ENCODE measurements at places on chromosomes 2 and 18. TPM values are rescaled to one million over a fixed set of nuclear protein-coding genes. Genes with fewer than 3 reads are reported as not detected.

Gene CEP192
- total RNA-seq: 21.1 TPM

GRCh38 chr2:10097352-10098148, 17.3 kb upstream of the CYS1 start:
- H3K27me3 ChIP-seq: no peaks in the 10 kb centered on the region
- H3K4me1 ChIP-seq: peaks cover 7% of the 10 kb centered on the region
- DNase-seq: peak; percentile 80

Gene RND3
- total RNA-seq: 10.6 TPM

GRCh38 chr2:107160640-107161239, 274.8 kb upstream of the ST6GAL2 start:
- H3K27me3 ChIP-seq: no peaks in the 10 kb centered on the region
- no peaks in the 10 kb centered on the region for H3K36me3 ChIP-seq
- no peak overlapping the region for H3K27ac ChIP-seq
- H3K4me3 ChIP-seq: no peak overlapping the region

DNA sequence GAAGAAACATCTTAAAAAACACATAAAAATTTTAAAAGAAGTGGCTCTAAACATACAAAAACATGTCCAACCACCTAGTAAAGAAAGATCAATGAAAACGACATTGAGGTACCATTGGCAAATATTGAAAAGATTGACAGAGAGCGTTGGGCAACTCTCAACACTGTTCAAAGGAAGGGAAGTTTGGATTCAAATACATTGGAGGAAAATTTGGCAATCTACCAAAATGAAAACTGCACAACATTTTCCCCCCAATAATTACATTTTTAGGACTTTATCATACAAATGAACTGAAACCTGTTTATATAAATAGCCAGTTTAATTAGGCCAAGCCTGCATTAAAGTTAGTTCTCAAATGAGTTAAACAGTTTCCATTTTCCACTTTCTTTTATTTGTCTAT, 758.9 kb downstream of the NRXN1 start:
- H3K4me1 ChIP-seq: no peaks in the 10 kb centered on the region
- no peaks in the 10 kb centered on the region for H3K27me3 ChIP-seq
- no peak overlapping the region for H3K4me3 ChIP-seq
- no peak overlapping the region for H3K27ac ChIP-seq
- H3K36me3 ChIP-seq: no peaks in the 10 kb centered on the region

Gene NT5C1B
- not detected for total RNA-seq

Gene LRATD1
- total RNA-seq: 5.7 TPM

Gene ATP6V1B1
- total RNA-seq: 17.9 TPM

DNA sequence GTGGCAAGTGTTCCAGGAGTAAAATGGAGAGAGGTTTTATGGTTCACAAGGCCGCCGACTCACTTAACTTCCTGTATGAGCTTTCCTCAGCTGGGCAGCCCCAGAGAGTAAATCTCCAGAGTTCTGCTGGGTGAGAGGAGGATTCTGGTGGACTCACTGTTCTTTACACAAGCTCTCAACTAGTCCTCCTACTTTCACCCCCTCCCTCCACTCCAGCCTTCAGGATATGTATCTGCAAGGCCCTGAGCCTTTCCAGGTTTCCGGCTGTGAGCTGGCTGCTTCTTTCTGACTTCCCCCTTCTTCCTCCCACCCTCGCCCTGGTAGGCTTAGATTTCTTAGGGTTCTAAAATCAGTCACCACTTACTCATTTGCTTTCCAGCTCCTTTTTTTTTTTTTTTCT, 34.0 kb downstream of the EML6 start:
- H3K27me3 ChIP-seq: no peaks in the 10 kb centered on the region

GRCh38 chr2:113962692-113963480, 73.0 kb downstream of the ACTR3 start:
- H3K27ac ChIP-seq: no peak overlapping the region
- DNase-seq: no peak
- no peaks in the 10 kb centered on the region for H3K27me3 ChIP-seq
- H3K36me3 ChIP-seq: no peaks in the 10 kb centered on the region

Gene LOXHD1
- not detected for total RNA-seq

Gene IL1B
- total RNA-seq: 1.3 TPM

Gene CNDP1
- under 0.01 TPM for total RNA-seq

DNA sequence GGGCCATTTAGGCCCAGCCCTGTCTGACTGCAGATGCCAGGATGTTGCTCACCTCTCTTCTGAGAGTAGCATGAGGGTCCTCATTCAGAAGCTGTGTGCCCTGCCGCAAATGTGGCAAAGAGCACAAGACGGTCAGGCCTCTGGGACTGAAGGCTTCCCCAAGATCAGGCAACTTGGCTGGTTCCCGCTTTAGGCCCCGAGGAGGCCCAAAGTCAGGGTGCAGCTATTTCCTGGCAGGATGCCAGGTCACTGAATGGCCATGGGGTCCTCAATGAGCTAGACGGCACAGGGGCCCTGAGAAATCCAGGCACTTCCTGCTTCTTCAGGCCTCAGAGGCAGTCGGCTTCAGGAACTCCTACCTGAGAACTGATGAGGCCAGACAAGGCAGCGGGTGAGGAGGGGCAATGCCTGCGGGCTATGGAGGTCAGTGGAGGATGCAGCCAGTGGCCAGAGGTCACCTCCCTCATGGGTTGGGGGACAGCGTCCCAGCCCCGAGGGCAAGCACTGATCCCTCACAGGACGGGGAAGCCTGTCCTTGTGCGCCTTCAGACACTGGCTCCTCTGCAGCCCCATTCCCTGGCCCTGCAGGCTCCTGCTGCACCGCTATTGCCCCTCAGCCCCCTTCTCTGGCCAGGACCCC, 44.9 kb downstream of the LMAN2L start:
- no peak for DNase-seq
- H3K4me3 ChIP-seq: no peak overlapping the region
- H3K27ac ChIP-seq: no peak overlapping the region

GRCh38 chr18:51211552-51211951, 14.1 kb upstream of the MEX3C start:
- H3K36me3 ChIP-seq: no peaks in the 10 kb centered on the region
- no peaks in the 10 kb centered on the region for H3K4me1 ChIP-seq
- H3K4me3 ChIP-seq: no peak overlapping the region
- no peak overlapping the region for H3K27ac ChIP-seq
- H3K27me3 ChIP-seq: no peaks in the 10 kb centered on the region
- DNase-seq: no peak

Gene ST6GAL2
- 0.52 TPM for total RNA-seq

- H3K4me1 ChIP-seq: peaks cover 14% of the 10 kb centered on the region
- H3K36me3 ChIP-seq: no peaks in the 10 kb centered on the region
- no peaks in the 10 kb centered on the region for H3K27me3 ChIP-seq
- H3K27ac ChIP-seq: no peak overlapping the region
Measured at GRCh38 chr2:127683757-127684156, 8.4 kb upstream of the LIMS2 start.

DNA sequence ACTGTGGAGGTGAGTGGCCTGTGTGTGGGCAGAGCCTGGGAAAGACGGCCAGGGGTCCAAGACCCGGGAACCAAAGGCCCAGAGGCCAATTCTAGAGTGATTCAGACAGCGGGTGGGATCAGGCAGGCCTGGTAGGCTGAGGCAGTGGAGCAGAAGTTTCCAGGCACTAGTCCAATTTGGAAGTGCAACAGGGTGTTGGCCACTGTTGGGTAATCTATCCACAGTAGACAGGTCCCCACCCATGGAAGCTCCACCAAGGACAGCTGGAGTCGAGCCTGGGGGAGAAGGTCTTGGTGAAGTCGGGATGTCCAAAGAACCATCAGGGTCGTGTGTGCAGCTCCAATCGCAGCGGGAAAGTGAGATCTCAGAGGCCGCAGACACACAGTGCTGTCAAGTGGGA, 125.8 kb upstream of the COPS8 start:
- DNase-seq: no peak
- H3K27me3 ChIP-seq: no peaks in the 10 kb centered on the region
- no peaks in the 10 kb centered on the region for H3K4me1 ChIP-seq
- no peak overlapping the region for H3K4me3 ChIP-seq
- H3K36me3 ChIP-seq: no peaks in the 10 kb centered on the region

- DNase-seq: no peak
- no peak overlapping the region for H3K27ac ChIP-seq
- no peaks in the 10 kb centered on the region for H3K36me3 ChIP-seq
Measured at GRCh38 chr2:5057891-5058351, 634.3 kb upstream of the SOX11 start.

GRCh38 chr2:15041429-15041837, 408.9 kb downstream of the LRATD1 start:
- H3K27me3 ChIP-seq: no peaks in the 10 kb centered on the region
- H3K36me3 ChIP-seq: no peaks in the 10 kb centered on the region
- no peaks in the 10 kb centered on the region for H3K4me1 ChIP-seq
- DNase-seq: no peak
- H3K4me3 ChIP-seq: no peak overlapping the region

DNA sequence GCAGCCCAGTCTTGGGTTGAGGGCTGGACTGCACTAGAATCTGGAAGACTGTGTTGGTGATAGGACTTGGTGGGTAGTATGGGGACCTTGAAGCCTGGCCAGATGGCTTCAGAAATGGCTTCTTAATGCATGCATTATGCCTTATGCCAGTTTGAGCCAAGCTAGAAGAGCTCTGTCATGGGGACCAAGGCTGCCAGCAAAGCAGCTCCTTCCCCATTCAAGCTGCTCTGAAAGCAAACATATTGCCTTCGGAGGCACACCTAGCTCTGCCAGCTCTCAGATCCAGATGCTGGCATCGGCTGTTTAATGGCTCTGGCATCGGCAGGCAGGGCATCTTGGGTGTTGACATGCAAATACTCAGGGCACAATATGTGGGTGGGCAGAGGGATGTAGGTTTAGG, 59.0 kb upstream of the IGFBP5 start:
- H3K36me3 ChIP-seq: no peaks in the 10 kb centered on the region
- DNase-seq: no peak
- no peaks in the 10 kb centered on the region for H3K27me3 ChIP-seq

GRCh38 chr18:74739926-74740325, 142.3 kb downstream of the ZNF407 start:
- DNase-seq: no peak
- H3K36me3 ChIP-seq: no peaks in the 10 kb centered on the region
- H3K27me3 ChIP-seq: no peaks in the 10 kb centered on the region
- no peak overlapping the region for H3K4me3 ChIP-seq

Gene UBE2E3
- total RNA-seq: 30.3 TPM

GRCh38 chr2:136005462-136006196, 20.2 kb upstream of the DARS1 start:
- H3K36me3 ChIP-seq: no peaks in the 10 kb centered on the region
- H3K27me3 ChIP-seq: no peaks in the 10 kb centered on the region
- DNase-seq: no peak
- H3K4me3 ChIP-seq: no peak overlapping the region
- no peak overlapping the region for H3K27ac ChIP-seq
- no peaks in the 10 kb centered on the region for H3K4me1 ChIP-seq

DNA sequence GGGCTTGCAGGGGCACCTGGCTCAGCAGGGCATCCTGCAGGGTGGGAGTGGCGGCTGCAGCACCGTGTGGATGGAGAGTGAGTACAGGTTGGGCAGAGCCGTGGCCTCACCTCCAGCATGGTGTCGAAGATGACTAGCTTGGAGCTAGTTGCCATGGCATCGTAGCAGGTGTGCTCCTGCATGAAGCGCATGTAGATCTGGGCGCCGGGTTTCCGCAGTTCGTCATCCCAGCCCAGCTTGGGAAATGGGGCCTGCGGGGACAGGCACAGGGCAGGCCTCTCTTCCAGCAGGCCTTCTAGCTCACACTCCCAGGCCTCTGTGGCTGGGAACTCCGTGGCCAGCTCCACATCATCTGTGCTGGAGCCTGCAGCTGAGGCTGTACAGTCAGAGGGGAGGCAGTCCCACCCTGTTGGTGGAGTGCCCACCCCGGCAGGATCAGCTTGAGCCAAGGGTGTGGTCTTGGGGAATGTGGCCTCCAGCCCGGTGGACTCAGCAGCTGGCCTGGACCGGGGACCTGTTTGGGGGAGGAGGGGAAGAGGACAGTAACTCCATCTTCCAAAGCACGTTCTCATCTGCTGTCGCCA, 1.6 kb downstream of the PRKAG3 start:
- no peak overlapping the region for H3K4me3 ChIP-seq
- H3K4me1 ChIP-seq: no peaks in the 10 kb centered on the region
- no peaks in the 10 kb centered on the region for H3K36me3 ChIP-seq

Gene RESP18
- not detected for total RNA-seq

- no peak overlapping the region for H3K27ac ChIP-seq
- no peaks in the 10 kb centered on the region for H3K36me3 ChIP-seq
- H3K4me3 ChIP-seq: no peak overlapping the region
- no peaks in the 10 kb centered on the region for H3K4me1 ChIP-seq
- no peak for DNase-seq
- no peaks in the 10 kb centered on the region for H3K27me3 ChIP-seq
Measured at GRCh38 chr2:19009510-19009909, 348.9 kb downstream of the OSR1 start.

Gene RBM45
- total RNA-seq: 10.5 TPM

Gene DSG1
- total RNA-seq: not detected

DNA sequence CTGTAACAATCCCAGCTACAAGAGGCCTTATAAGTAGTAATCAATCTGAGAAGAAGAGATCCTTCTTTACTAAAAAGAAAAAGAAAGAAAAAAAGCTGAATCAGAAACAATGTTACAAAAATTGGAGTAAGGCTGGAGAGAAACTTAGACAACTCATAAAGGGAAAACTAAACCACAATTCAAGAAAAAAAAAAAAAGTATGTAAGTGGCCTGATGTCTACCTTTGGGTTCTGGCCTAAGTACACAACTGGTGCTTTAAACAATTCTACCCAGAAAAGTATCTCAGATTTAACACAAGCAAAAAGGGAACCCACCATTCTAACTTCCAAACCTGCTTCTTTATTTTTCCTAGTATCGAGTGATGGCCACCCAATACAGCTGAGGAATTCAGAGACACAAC, 45.3 kb downstream of the ZNF521 start:
- no peak overlapping the region for H3K27ac ChIP-seq
- no peak overlapping the region for H3K4me3 ChIP-seq
- H3K4me1 ChIP-seq: no peaks in the 10 kb centered on the region
- H3K27me3 ChIP-seq: no peaks in the 10 kb centered on the region
- no peak for DNase-seq
- no peaks in the 10 kb centered on the region for H3K36me3 ChIP-seq

Gene YIPF4
- total RNA-seq: 24.7 TPM

Gene CDKL4
- total RNA-seq: 0.99 TPM

DNA sequence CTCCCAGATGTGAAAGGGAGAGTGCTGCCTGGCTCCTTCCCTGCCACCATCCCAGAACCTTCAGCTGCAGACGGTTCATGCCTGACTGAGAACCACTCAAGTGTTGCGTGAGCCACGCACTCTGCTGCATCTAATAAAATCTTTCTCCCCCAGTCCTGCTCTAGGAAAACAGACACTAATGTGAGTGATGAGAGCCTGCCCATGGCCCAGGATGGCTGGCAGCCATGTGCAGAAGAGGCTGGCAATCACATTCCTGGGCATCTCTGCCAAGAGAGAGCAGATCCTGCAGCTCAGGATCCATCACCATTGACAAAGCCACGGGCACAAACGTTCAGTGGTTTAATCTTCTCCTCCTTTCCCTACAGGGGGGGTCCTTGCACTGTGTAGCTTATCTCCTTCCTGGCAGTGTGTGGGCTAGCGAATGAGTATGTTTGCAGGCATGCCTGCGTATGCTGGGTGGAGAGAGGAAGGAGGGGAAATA, 477.5 kb downstream of the SLC4A3 start:
- H3K36me3 ChIP-seq: no peaks in the 10 kb centered on the region
- H3K27ac ChIP-seq: no peak overlapping the region
- H3K4me1 ChIP-seq: no peaks in the 10 kb centered on the region
- H3K27me3 ChIP-seq: no peaks in the 10 kb centered on the region

Data from body of pancreas (tissue), 4 donors.